ENCODE measurements at places on chromosomes 16 and 17. TPM values are rescaled to one million over a fixed set of nuclear protein-coding genes. Genes with fewer than 3 reads are reported as not detected.

The CCDC200 gene
- polyA plus RNA-seq, result not detected

The KRTAP2-3 gene
- not detected for polyA plus RNA-seq

The UNC45B gene
- 0.15 TPM for polyA plus RNA-seq

The MAPK7 gene
- 2.9 TPM for polyA plus RNA-seq

The CHST6 gene
- not detected for polyA plus RNA-seq
